Activated T-helper 1 cell treated with anti-CD3 and anti-CD28 coated beads, Interleukin-12 subunit alpha, Interleukin-12 subunit beta, Interleukin-2, Interleukin-4 antibody, amounts not matched to agents 30 ng/mL and 10 ng/mL and 1 ng/mL, durations not matched to agents 14 hours and 24 hours and 36 hours (primary cell): ENCODE measurements at places on chromosomes 16 and 17. TPM values are rescaled to one million over a fixed set of nuclear protein-coding genes. Genes with fewer than 3 reads are reported as not detected.

DNA sequence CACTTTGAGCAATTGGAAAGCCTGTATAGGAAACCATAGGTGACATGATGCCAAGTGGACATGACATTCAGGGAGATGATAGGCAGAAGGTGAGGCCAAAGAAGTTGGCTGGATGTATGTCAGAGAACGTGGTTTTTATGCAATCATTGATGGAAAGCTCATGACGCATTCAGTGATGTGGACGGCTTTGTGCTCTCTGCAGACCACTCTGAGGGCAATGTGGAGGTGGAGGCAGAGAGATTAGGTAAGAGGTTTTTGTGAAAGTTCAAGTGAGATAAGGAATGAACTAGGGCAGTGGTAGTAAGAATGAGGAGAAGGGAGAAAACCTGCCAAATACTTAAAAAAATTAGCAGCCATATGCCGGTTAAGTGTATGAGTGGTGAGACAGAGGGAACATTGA lies 99.0 kb downstream of the PRKCA start:
- no peak for DNase-seq

Gene CCL15
- total RNA-seq, result not detected in 2 replicates

DNA sequence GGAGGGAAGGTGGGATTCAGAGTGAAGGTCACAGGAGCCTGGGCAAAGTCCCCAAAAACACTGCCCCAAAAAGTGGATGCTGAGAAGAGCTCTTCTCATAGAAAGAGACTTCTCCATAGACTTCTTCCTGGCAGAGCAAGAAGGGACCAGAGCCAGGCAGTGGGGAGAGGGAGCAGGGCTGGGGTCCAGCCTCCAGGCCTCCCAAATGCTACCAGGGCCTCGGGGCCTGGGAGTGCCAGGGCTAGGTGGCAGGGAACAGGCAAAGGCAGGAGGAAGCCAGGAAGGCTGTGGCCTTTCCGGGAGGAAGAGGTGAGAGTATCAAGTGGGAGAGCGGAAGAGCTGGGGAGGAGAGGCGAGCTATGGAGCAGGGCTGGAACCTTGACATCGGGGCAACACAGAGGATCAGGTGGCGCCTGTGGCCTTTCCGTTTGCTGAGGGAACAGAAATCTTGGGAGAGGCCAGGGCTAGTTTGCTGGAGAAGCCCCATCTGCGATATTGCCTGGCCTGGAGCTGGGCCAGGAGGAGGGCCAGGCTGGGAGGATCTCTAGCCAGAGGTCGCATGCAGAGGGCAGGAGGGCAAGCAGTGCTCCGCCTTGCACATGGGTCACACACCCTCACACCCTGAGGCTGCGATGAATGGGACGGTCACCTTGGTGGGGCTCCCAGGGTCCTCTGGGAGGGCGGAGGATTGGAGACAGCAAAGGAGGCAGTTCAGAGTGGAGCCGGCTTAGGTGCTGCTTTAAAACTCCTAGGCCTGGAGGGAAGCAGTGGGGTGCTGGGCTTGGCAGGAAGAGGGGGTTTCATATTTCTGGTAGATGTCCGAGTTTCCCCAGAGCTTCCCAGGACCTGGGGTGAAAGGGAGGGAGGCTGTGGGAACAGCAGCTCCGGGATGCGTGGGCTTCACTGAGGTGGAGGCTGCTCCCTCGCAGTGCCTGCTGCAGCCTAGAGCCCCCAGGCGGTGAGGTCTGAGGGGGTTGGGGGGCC lies 3.4 kb downstream of the SLC16A5 start:
- no peak for DNase-seq

Gene RNF222
- total RNA-seq, result not detected in 2 replicates

Gene TMC7
- total RNA-seq, result 0.05 TPM in 1 of 2 replicates, not detected in the other

DNA sequence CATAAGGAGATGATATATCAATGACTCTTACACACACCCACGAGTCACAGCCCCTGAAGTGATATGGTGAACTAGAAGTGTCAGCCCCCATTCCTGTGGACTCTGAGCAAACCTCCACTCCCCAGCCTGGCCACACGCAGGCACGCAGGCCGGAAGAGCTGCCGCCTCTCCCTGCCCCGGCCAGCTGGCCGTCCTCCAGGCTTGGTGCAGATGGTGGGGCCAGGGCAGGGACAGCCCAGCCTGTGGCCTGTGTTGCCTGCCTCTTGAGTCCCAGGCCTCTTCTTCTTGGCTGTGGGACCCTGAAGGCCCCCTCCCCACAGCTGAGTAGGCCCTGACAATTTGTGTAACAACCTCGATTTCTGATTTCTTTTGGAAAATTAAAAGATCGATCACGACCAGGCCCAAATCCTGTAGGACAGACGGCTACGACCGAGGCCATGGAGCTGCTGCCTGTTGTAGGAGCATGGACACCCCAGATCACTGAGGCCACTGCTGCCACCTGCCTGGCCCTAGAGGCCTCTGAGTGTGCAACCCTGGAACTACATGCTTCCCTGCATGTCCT lies 10.0 kb upstream of the MPRIP start:
- DNase-seq, result no peak

- DNase-seq, result no peak
These were observed 17.8 kb downstream of the PLLP start for GRCh38 chr16:57266531-57267260.

Gene CACNG4
- total RNA-seq, result not detected in 2 replicates

GRCh38 chr16:17348042-17348783 lies 122.5 kb downstream of the XYLT1 start:
- DNase-seq, result no peak

DNA sequence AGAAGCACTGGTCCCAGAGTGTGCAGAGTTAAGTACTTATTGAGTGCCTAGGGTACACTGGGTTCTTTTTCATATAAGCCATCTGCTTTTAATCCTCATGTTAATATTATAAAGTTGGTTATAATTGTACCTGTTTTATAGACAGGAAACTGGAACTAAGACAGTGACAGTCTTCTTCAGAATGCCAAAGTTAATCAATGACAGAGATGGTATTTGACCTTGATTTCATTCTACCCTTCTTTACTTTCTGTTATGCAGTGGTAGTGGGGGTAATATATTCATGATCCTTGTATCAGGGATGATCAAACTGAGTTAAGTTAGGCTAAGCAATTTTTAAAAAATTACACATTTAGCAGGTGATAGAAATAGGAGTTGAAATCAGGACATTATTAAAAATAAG lies 108.6 kb upstream of the GOT2 start:
- DNase-seq, result no peak

Gene CES3
- 5.6 and 7.3 TPM in 2 replicates for total RNA-seq

DNA sequence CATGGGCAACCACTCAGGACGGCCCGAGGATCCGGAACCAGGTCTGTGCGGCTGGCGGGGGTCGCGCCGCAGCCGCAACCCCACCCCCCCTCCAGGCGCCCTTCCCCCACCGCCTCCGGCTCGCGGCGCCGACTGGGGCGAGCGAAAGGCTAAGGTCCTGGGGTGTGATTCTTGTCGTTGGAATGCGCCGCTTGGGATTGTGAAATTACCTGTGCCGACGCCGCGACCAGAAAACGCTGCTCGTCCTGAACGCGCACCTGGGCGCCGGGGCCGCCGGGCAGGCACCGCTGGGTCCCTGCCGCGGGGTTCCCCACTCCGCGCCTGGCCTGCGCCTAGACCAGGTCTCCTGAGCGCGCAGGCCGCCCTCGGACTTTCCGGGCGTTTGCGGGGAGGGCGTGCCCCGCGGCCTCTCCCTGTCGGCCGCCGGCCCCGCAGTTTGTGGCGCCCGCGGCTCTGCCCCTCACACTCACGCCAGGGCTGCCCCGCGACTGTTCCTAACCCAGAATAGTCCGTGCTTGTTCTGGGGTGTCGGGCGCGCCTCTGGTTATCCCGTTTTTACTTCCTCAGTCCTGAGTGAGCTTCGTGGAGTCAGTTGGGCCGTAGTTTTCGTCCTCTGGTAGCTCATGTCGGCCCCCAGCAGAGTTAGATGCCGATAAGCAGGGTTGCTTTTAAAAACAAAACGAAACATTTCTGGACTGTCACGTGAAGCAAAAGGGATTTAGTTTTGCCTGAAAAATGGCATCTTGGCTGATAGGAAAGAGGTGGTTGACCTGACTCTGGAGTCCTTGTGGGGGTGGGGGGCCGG lies 147.2 kb downstream of the SPECC1 start:
- peak; percentile 8 for DNase-seq

DNA sequence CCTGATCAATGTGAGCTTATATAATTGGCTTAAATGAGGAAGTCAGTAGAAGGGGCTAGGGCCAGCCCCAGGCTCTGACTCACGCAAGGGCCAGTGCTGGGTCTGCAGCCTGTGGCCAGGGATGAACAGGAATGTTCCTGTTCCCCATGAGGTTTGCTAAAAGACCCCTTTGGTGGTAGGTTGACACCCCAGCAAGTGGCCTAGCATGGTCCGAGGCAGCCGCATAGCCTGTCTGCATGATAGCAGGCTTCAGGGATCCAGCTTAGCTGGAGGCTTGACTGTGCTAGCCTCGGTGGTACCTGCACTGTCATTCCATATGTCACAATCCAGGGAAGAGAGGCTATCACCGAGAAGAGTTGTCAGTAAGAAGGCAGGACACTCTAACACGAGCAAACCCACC lies 23.5 kb downstream of the TRIM25 start:
- no peak for DNase-seq

Gene MYH2
- total RNA-seq, result not detected in 2 replicates

DNA sequence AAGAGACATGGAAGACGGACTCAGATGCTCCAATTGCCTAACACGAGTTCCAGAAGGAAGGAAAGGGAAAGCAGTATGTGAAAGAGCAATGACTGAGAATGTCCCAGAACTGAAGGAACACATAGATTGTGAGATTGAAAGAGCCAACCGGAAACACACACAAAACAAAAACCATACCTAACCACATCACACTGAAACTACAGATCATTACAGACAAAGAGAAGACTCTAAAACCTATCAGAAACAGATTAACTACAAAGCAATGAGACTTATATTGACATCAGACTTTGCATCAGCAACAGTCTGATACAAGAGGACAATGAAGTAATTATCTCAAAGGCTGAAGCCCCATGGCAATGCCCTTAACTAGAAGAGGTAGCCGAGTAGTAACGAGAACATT lies 45.6 kb upstream of the CLEC18B start:
- DNase-seq, result no peak

GRCh38 chr16:86375851-86376250 lies 134.5 kb upstream of the FOXF1 start:
- DNase-seq, result no peak

- no peak for DNase-seq
These were observed 128.0 kb upstream of the CACNG5 start for GRCh38 chr17:66706851-66707450.

DNA sequence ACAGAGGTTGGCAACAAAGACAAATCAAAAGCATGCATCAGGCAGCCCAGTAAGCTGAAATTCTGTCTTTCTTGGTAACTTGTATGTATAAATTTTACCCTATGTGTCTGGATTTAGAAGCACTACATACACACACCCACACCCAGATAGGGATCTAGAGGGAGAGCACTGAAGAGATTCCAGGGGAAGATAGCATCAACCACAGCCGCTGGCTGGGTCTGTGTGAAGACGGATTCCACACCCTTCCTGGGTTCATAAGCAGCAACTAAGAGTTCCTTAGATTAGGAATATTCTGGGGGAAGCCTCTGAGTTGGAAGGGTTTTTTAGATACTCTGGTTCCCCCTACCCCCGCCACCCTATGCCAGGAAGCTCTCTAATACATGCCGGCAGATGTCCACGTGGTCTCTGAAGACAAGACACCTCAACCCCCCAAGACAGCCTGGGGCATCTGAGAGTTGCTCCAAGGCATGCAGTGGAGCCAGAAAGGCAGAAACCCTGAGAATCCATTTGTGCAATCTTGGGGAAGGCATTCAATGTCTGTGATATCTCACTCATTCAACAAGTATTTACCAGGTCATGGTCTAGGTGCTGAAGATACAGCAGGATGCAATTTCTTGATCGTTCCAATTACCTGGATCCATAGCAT lies 86.4 kb downstream of the NOG start:
- DNase-seq, result no peak

DNA sequence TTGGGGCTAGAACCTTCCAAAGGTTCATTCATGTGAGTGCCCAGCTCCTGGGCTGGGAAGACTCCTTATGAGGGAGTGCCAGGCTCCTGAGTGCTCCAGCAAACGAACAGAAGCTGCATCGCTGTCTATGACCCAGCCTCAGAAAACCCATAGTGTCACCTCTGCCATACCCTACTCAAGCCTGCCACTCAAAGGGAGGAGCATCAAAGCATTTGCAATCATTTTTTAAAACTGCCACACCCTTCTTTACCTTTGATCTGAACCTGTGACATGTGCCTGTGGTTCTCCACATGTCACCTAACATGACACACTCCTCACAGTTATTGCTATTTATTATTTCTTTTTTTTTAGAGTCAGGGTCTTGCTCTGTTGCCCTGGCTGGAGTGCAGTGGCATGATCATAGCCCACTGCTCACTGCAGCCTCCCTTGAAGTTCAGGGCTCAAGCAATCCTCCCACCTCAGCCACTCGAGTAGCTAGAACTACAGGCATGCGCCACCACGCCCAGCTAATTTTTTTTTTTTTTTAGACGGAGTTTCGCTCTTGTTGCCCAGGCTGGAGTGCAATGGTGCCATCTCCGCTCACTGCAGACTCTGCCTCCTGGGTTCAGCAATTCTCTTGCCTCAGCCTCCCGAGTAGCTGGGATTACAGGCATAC lies 7.3 kb upstream of the KDM8 start:
- DNase-seq, result peak; percentile 28

Gene SPATA32
- total RNA-seq, result 0.44 and 0.56 TPM in 2 replicates

DNA sequence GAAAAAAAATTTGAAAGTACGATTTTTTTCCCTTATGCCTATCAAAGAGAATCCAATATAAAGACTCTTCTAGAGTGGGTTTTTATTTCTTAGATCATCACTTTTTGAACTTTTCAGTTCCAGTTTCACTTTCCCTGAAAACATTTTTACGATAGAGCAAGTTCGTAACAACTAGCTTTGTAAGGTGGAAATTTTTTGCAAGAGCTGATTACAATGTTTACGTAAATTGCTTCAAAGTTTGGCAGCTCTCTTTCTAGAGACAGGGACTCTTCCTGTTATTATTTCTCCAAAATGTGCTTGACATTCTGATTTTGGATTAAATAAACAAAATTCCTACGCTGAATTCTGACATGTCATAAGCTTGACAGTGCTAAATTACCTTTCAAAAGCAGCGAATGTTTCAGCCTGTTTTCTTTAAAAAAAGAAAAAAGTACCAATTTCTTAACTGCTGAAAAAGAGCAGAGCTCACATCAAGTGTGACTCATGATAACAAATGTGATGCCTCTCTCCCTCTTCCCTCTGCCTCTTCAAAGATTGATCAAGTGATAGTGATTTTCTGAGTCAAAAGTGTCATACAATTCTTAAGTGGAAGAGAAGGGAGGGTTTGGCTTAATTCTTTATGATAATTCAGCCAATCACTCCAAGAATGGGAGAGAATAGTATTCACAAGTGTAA lies 175.2 kb downstream of the KCNJ2 start:
- DNase-seq, result no peak
